ENCODE measurements at places on chromosomes 3 and 15.

GRCh38 chr3:100545371-100545770 lies 53.0 kb downstream of the TMEM45A start:
- no peak for DNase-seq

DNA sequence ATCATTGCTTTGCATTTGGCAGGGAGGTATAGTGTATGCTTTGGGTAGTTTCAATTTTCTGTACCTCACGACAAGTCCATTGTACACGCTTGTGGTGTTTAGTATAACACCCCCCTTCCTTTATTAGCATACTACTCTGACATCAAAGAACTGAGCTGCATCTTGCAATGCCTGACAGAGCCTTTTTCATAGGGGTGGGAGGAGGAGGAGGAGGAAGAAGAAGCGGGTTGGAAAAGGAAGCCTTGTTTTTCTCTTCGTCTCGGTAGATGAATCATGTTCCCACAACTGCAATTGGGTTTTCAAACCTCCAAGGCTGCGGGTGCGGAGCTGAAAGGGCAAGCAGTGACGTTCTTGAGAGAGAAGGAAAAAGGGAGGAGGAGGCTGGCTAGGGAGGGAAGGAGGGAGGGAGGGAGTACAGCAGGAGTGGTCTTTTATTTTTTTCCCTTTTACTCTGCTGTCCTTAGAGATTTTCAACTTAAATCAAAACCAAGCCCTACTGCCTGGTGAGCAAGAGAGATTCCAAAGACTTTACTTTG lies 175.7 kb downstream of the KLHL25 start:
- peak; percentile 88 for DNase-seq

- DNase-seq = no peak
Measured at GRCh38 chr3:147030274-147030673, 376.1 kb downstream of the ZIC4 start.

- DNase-seq = no peak
Measured at GRCh38 chr15:100703032-100703578, 100.7 kb downstream of the ASB7 start.

- DNase-seq = no peak
Measured at GRCh38 chr15:92877416-92877815, 22.7 kb upstream of the CHD2 start.

DNA sequence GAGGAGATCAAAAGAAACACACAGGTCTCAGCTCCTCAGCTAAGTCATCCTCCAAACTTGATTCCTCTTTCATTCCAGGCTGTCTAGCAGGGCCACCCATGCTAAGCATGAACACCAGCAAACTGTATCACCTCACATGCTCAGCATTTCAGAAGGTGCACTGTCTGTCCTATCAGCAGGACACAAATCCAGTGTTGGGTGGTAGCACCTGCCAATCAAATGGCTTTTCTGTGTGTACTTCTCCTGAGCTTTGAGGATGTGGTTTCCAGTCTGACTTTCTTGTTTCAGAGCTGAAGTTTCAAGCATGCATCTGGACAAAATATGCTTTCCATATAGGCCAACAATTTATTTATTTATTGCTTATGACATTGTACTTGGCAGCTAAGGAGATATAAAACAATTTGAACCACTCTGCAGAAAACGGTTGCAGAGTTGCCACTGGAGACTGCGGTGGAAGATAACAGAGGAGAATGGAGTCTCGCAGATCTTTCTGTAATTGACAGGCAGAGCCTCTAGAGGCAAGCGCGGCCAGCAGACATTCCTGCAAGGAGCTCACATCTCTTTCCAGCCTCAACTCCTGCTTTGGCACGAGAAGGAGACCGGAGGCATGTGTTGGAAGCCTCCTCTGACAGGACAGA lies 167.1 kb upstream of the WNT5A start:
- no peak for DNase-seq

DNA sequence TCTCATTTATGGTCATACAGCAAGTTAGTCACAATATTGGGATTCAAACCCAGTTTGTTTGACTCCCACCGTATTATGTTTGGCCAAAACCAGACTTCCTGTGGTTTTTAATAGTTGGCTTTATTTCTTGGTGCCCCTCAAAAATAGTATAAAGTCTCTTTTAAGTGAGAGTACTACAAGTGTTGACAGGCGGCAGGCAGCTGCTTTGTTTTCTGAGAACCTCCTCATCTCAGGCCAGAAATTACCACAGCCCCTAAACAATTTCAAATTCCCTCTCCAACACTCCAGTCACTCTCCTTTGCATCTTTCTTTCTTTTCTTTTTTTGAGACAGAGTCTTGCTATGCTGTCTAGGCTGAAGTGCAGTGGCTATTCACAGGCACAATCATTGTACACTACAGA lies 121.5 kb downstream of the POLR2M start:
- no peak for DNase-seq

GRCh38 chr3:172653004-172653572 lies 57.8 kb downstream of the NCEH1 start:
- DNase-seq = no peak

- DNase-seq = no peak
Measured at GRCh38 chr3:16666206-16666605, 61.0 kb upstream of the DAZL start.

GRCh38 chr3:110234831-110235230 lies 836.8 kb upstream of the NECTIN3 start:
- DNase-seq = peak; percentile 39

- no peak for DNase-seq
Measured at GRCh38 chr15:74785194-74786032, 3.5 kb downstream of the CSK start.

- DNase-seq = no peak
Measured at GRCh38 chr3:28125342-28125741, 116.1 kb upstream of the CMC1 start.

DNA sequence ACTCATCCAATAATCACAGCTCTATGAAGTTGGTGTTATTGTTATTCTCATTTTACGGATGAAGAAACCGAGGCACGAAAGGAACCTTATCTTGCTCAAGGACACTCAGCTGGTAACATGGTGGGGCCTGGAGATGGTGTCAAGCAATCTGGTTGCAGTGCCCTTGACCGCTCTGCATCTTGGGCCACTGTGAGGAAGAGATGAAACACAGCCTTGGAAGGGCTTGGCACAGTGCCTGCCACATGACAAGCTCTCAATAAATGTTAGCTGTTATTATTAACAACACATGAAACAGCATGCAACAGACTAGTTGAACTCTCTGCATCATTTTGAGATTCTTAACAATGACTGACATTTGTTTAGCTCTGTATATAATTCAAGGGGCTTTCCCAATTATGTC lies 10.1 kb upstream of the ITGA11 start:
- DNase-seq = no peak

GRCh38 chr3:102761766-102762165 lies 327.0 kb downstream of the ZPLD1 start:
- peak; percentile 1 for DNase-seq

DNA sequence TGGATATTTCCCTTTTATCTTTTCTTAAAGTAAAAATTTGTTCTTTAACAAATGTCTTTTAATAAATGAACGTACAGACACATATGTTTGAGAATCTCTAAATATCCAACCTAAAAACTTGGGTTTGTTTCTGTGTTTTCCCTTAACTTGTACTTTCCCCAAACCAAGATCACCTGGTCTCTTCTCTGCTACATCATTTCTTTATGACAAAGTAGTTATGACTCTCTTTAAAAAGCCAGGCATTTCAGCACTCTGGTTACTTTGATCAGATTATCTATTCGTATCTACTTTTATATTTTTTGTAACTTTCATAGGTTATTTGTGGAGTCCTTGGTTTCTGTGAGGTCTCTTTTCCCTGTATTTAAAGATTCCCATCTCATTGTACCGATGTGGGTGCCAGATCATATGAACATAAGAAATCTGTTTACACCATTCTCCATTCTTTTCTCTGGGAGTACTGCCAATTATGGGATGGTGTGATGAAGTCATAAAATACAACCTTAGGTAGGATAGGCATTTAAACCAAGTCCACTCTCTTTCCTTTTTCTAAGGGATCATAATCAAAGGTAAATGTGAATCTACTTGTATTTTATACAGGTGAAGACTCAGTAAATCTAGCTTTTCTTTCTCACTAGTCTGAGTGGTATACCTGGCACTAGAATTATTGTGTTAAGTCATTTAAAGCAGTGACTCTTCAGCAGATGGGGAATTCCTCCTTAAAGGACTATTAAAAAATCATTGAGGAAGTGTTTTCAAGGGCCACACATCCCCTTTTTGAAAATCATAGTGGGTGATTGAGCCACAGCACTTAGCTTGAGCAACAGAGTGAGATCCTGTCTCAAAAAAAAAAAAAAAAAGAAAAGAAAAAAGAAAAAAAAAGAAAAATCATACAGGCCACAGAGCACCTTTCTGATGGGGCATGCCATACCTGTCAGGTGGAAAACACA lies 12.4 kb upstream of the NFKBIZ start:
- DNase-seq = peak; percentile 86

- no peak for DNase-seq
Measured at GRCh38 chr3:11457135-11457534, 184.9 kb downstream of the ATG7 start.

GRCh38 chr3:190004656-190005055 lies 116.0 kb downstream of the P3H2 start:
- DNase-seq = no peak

DNA sequence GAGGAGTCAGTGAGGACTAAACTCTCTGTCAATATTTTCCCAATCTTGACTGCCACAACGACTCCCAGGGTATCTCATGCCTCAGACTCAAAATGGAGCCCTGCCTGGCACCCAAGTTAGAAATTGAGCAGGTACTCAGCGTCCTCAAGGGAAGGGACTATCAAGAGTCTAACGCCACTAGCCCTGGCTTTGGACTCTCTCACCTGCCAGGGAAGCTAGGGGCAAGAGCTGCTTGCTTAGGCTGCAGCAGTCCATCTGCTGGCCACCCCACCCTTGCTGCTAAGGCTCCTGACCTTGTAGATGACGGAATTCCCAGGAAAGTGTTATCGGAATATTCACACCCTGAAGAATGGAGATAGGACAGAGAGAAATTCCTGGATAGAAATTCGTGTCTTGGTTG lies 33.0 kb downstream of the ZIC4 start:
- no peak for DNase-seq

- DNase-seq = no peak
Measured at GRCh38 chr3:193418576-193419373, 40.2 kb upstream of the ATP13A5 start.

GRCh38 chr3:177601152-177601551 lies 403.9 kb upstream of the TBL1XR1 start:
- DNase-seq = peak; percentile 47

DNA sequence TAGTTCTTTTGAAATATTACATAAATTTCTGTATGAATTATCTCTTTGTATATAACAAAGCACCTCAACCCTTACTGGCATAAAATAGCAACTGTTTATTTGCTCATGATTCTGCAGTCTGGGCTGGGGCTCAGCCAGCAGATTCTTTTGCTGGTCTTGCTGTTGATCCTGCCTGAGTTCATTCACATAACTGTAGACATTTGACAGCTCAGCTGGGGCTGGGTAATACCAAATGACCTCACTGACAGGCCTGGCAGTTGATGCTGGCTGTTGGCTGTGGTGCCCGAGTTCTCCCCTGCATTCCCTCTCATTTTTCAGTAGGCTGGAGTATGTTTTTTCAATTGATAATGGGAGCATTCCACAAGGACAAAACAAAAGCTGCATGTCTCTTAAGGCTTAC lies 449.9 kb upstream of the GOLIM4 start:
- no peak for DNase-seq

DNA sequence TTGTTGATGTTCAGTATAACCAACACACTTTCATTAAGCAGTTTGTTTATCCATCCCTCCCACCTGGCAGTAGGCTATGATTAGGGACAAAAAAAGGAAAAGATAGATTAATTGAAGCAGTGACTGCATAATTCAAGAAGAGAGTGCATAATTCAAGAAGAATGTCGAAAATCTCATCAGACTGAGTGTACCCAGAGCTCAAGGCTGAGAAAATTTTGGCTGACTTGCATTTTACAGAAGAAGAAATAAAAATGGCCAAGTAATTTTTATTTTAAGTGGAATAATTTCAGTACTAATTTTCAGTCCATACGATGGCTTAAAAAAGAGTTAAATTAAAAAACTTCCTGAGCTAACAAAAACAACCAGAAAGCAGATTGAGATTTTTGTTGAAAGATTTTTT lies 145.4 kb upstream of the LRRFIP2 start:
- no peak for DNase-seq

DNA sequence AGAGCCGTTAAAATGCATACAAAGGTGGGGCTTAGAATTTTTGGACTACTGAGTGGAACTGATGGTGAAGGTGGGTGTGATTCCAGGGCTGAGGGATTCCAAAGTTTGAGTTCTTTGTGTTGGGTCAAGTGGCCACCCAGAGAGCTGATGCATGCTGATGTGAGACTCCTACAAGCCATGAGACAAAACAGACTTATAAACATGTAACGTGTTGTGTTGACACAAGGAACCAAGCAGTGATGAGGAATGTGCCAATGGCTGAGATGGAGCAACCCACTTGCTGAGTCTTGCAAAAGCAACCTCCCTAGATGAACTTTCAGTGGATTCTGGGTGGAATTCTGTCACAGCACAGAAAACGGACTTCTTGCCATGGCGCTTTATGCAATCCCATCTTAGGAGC lies 289.0 kb downstream of the TLE3 start:
- DNase-seq = no peak

DNA sequence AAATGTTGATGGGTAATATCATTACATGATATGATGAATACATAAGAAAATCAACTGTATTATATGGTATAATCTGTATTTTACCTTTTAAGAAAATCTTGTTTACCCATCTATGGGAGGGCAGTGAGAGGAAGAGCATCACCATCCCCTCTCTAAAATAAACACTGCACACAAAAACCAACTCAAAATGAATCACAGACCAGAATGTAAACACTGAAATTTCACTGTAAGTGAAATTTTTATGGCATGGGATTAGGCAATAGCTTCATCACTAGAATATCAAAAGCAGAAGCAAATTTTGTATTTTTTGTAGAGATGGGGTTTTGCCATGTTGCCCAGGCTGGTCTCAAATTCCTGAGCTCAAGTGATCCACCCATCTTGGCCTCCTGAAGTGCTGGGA lies 26.2 kb downstream of the IFT80 start:
- peak; percentile 54 for DNase-seq

- no peak for DNase-seq
Measured at GRCh38 chr3:70516076-70516475, 203.6 kb upstream of the MDFIC2 start.

DNA sequence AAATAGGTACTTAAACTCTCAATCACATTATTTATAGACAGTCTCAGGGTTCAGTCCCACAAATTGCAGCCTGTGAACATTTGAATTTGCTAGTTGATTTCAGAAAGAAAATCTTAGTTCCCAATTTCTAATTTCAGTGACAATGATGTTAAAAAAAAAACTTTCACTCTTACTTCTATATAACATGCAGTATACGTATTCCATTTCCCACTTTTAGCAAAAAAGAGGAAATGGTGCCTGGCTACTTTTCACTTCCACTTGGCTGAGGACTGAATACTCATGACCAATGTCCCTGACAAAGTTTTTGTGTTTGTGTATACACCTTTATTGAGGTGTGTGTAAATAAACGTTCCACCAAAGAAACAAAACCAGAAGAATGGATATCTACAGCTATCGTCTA lies 32.1 kb upstream of the XCR1 start:
- peak; percentile 93 for DNase-seq

GRCh38 chr3:71930056-71930991 lies 145.4 kb upstream of the PROK2 start:
- no peak for DNase-seq

- DNase-seq = no peak
Measured at GRCh38 chr3:63532521-63532920, 120.0 kb upstream of the SNTN start.

GRCh38 chr3:55491296-55491816 lies 4.2 kb upstream of the WNT5A start:
- DNase-seq = no peak
